ENCODE measurements at places on chromosomes 2 and 18.

- DNase-seq: no peak
Measured at GRCh38 chr2:100107440-100107839, 35.0 kb downstream of the AFF3 start.

DNA sequence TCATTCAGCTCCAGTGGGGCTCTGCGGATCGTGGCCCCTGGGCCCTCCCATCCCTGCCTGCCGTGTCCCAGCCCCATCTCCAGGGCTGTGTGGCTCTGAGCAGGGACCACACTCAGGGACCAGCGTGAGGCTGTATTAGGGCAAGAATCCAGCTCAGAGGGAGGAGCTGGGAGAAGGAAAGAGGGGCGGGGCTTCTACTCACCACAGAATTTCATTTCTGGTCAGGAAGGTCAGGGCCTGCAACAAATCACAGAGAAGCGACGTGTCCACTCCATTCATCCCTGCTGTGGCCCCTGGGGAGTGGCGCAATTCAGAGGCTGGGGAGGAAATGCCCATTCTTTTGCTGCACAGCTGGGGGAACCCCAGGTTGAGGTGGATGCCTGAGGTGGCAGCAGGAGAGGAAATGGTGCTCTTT, 828 bp downstream of the CIB4 start:
- DNase-seq: no peak

- DNase-seq: no peak
Measured at GRCh38 chr2:120398996-120399888, 53.3 kb downstream of the INHBB start.

GRCh38 chr18:24071029-24071428, 56.5 kb downstream of the TTC39C start:
- DNase-seq: no peak

- no peak for DNase-seq
Measured at GRCh38 chr18:23718731-23719130, 29.5 kb downstream of the LAMA3 start.

DNA sequence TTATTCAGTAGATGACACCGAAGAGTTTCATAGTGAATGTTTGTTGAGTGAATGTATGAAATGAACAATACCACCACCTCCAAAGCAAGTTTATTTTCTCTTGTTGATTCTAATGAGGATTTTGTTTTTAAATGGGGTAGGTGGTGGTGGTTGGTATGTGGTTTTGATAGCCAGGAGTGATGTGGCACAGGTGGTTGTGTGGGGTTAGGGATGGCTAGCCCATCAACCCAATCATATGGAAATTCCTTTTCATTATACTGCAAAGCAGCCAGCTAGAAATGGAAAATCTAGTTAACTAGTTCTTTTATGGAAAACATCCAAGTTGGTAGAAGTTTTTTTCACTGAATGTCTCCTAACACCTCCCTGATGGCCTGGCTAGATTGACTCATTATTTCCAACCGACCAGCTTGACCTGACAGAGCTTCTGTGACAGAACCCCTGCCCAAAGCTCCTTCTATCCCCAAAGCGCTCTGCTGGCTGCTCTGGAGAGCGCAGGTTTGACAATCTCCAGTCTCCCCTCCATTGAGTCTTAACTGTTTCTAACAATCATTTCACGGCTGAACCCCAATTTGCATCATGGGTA, 376.9 kb downstream of the MTX2 start:
- no peak for DNase-seq

DNA sequence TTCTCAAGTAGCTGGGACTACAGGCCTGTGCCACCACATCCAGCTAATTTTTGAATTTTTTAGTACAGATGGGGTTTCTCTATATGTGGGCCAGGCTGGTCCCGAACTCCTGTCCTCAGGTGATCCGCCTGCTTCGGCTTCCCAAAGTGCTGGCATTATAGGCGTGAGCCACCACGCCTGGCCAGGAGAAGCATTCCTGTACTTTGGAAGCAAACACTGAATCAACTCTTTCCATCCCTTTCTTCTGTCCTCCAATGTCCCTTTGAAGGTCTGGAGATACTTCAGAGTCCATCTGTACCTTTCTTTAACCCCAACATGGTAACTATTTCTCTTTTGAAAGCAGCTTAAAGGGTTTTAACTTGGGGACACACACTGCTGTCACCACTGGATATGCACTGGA, 23.6 kb upstream of the MAP4K4 start:
- DNase-seq: no peak

- DNase-seq: no peak
Measured at GRCh38 chr18:515156-515815, 14.8 kb upstream of the COLEC12 start.

- no peak for DNase-seq
Measured at GRCh38 chr18:28666216-28666615, 489.3 kb upstream of the CDH2 start.

DNA sequence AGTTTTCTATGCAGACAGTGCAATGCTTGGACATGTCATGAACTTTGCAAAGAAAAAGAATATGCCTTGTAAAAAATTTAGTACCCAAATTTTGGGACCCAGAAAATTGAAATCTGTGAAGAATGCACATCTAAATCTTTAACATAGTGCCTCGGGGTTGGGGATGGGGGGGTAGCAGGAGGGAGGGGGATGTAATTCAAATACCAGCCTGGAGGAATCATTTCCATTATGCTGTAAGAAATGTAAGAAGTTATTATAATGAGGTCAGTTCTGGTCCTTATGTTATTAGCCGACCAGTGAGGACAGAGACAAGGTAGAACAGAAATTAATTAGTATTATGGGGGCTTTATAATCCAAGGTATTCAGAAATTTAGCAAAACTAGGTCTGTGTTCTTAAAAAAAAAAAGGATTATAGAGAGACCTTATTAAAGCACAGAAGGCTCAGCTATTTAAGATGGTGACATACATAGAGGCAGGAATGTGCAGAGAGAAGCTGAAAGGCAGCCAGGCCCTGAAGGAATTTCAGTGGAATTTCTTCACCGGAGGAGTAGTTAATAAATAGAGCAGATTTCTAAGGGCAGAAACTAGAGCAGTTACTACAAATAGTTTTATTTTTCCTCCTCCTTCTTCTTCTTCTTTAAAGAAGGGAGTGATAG, 89.0 kb upstream of the RBMS1 start:
- no peak for DNase-seq

DNA sequence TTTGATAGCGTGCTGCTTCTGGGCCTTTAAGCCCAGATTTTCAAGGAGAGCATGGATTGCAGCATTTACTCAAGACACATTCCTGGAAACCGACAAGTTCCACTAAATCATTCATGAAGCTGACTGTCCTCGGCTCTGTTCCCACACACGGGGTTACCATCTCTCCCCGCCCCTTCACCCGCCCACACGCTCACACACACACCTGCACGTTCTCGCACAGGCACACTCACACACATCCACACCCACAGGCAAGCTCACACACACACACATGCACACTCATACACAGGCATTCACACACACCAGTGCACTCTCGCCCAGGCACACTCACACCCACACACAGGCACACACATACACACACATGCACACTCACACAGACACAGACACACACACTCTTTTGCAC, 150.0 kb upstream of the AGAP1 start:
- DNase-seq: no peak

GRCh38 chr18:37546272-37546537, 19.4 kb downstream of the CELF4 start:
- DNase-seq: no peak

GRCh38 chr2:180571559-180571958, 408.8 kb upstream of the UBE2E3 start:
- no peak for DNase-seq

DNA sequence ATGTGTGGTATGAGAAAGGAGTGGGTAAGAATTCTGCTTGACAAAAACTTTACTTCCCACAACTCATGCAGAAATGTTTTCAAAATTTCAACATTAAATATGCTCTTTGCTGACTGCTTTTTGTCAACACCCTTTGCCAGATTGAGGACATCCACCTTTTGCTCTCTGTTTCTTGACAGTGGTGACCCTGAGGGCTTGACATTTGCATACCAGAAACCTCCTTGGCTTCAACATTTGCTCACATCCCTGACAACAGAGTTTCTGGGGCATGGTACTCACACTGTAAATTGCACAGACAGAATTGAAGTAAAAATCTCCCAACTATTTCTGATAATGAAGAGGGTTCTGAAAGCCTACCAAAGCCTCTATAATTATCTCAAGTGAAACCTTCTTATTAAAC, 95.7 kb downstream of the RND3 start:
- DNase-seq: no peak

GRCh38 chr2:134718817-134719814, at the start of gene TMEM163:
Gene TMEM163 (minus strand): TSS chr2:134719000.
- DNase-seq: peak; percentile 65

DNA sequence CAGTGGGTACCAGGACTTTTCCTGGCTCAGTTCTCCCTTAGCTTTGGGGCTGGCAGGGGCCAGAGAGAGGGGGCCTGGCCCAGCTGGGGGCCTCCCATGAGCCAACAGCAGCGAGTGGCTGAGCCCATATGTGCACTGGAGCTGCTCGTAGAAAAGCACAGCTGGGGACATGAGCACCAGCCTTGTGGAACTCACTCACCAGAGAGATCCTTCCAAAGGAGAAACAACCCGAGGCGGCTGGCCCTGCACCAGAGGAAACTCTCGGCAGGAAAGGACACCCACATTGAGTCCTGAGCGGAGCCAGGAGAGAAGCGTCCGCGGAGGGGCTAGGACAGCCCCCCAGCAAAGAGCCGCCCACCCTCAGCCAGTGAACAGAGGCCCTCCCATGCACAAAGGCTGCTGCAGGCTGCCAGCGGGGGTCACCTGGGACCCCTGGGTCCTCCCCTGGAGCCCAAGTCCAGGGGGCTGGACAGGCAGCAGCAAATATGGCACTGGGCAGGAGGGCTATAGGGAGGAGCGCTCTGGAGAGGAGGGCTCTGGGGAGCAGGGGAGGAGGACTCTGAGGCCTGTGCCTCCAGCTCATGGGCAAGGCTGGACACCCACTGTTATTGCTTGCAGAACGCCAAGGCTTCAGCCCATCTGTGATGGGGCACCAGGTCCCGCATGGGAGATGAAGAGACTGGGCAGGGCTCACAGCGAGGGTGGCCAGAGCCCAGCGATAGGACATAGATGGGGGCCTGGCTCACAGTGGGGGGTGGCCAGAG, 42.1 kb upstream of the SNED1 start:
- no peak for DNase-seq

- no peak for DNase-seq
Measured at GRCh38 chr2:100581277-100581612, 18.5 kb downstream of the PDCL3 start.

DNA sequence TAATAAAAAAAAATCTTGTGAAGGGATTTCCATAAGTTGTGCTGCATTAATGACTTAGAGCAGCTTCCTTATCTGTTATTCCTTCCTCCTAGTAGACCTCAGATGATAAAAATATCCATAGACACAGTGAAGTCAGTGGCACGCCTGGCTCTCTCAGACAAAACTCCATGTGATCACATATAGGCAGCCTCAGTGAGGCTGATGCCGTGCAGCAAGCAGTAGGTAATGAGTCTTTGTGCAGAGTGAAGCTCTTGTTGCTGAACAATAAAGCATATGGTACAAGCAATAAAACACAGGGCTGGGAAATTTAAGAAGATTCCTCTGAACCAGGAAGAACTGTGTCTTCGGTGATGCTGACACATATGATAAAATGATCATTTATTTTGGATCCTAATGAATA, 102.7 kb downstream of the CSRNP3 start:
- DNase-seq: peak; percentile 22

DNA sequence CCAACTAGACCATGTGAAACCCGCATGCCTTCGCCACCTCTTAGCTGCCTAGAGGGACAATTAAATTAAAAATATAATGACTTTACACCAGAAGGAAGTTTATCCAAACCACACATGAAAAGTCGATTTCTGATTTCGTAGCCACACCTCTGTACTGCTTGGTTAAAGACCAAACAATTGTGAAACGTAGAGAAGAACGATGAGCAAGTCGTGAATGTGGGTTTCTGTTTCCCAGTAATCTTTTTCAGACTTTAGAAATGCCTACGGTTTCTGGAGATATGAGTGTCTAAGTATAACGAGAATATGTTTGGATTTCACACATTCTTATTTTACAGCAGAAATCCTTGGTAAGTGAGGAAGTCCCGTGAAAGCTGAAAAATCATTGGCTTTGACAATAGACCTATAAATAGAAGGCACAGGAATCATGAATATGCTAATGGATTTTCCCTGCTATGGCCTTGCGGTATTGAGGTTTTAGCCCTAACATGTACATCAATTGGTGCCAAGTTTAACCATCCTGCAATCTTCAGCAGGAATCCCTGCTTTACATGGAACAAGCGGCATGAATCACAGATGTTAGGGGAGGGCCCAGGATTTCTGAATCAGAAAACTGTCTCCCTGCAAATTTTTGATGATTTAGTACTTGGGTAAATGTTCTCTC, 105.6 kb downstream of the TTC32 start:
- DNase-seq: no peak

- DNase-seq: peak; percentile 19
Measured at GRCh38 chr2:204948024-204948763, 402.9 kb downstream of the PARD3B start.

- DNase-seq: no peak
Measured at GRCh38 chr2:141820893-141821292, 309.9 kb downstream of the LRP1B start.

DNA sequence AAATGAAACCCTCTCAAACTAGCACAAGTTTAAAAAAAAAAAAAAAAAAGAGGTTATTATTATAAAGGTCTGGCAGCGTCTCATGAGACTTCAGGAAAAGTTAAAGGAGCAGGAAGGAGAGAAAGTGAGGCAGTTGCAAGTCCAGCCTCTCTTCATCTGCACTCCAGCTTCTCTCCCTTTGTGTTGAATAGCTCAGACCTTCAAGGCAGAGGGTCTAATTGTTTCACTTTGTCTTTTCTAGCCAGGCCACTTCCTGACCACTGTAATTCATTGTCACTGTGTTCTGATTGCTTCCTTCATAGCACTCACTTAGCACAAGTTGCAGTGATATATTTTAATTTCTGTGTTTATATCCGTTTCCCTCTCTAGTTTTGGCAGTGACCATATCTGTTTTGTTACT, 99.9 kb downstream of the SPATS2L start:
- DNase-seq: peak; percentile 7

GRCh38 chr18:26919627-26920026, 54.1 kb upstream of the AQP4 start:
- no peak for DNase-seq

GRCh38 chr2:64937687-64938491, 51.3 kb upstream of the SLC1A4 start:
- no peak for DNase-seq

- no peak for DNase-seq
Measured at GRCh38 chr18:3492721-3493120, 42.7 kb downstream of the TGIF1 start.

GRCh38 chr2:1181893-1182292, 231.2 kb downstream of the SNTG2 start:
- no peak for DNase-seq

All from hematopoietic multipotent progenitor cell treated with erythropoietin and hydrocortisone succinate and interleukin-3 and kit ligand, for 4 days (in vitro differentiated cells).